ENCODE measurements at places on chromosomes 12 and 14. TPM values are rescaled to one million over a fixed set of nuclear protein-coding genes. Genes with fewer than 3 reads are reported as not detected.

DNA sequence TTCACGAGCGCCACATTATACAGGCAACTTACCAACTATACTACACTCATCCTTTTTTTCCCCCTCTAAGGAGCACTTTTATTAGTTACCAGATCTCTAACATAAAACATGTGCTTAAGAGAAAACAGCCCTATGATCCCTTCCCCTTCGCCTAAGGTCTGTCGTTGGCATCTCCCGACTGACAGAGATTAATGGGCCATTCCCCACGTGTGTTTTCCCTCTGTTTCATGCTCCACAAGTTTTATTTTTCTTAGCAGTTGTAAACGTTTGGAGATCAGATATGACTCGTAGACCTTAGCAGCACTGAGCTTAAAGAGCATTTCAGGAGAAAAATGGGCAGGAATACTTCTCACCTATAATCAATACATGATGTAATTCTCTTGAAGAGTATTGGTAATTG is 51.4 kb upstream of the FZD10 start:
- no peak for DNase-seq

DNA sequence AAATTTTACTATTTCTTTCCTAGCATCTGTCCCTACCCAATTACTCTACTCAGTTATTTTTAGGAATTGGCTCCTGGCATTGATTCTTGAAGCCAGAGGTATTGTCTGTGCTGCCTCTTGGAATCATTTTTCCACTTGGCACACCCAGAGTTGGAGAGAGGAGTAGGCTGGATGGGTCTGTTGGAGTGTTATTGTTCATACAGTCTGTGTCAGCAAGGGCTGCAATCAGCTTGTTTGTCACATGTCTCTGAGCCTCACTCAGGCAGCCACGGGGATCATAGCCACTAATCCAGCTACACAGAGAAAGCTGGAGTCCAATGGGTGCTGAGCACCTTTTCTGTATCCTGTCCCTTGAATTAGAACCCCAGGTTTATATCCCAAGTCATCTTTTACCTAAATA is 176.0 kb upstream of the DYRK2 start:
- DNase-seq: no peak

DNA sequence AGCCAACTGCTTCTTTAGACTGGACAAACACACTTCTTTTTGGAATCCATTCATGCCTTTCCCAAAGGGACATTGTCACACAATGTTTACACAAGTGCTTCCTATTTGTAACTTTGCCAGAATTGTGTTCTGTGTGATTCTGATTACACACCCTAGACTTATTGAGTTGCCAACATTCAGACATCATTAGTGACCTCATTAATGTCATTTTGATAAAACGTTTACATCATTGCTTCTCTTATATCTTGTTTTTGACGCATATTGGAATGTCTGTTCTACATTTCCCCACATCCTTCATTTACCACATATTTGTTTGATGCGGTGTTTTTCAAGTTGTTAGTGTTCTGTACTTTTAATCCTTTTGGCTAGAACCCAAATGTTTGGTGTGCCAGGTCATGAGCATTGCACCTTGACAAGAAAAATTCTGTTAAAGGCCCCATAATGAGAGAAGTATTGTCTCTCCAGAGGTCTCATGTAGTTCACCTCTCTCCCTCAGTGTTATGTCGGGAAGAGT is 305.5 kb downstream of the AEBP2 start:
- no peak for DNase-seq

Gene TMPRSS12
- not detected for total RNA-seq

GRCh38 chr12:12800406-12801180 is 12.6 kb upstream of the DDX47 start:
- DNase-seq: no peak

Gene TTC9
- total RNA-seq: 16.5 TPM

Data from kidney epithelial cell (primary cell).